Amniotic stem cell (primary cell): ENCODE measurements at places on chromosomes 3 and 15.
A peak's percentile ranks its signal among the peaks of the same experiment; 100 is the strongest.

DNA sequence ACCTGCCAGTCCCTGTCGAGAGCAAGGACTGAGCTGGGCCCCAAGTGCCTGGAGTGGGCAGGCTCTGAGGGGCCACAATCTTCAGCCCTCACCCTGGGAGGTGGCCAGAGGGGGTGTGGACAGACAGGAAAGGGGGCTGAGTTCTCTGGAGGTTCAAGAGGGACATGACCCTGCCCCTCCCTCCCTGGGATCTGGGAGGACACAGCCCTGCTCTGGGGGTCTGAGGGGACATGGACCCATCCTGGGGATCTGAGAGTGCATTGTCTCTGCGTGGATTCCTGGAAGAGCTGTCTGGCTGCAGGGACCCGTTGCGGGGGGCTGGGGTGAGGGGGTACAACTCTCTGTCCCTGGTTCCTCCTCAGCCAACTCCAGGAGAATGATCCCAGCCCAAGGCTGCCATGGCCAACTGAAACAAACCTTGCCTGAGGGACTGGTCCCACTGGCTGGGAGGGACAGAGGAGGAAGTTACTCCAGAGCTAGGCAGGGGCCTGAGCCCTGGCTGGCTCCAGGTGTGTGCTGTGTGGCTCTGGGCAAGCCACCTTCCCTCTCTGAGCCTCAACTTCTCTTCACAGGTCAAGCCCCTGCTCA, 29.0 kb downstream of the PTH1R start:
- no peak for DNase-seq

- no peak for DNase-seq
Observed at GRCh38 chr3:188220988-188221818, 67.2 kb downstream of the LPP start.

GRCh38 chr3:89402051-89402450, 294.6 kb downstream of the EPHA3 start:
- DNase-seq = no peak

GRCh38 chr3:25472153-25472552, 44.1 kb downstream of the RARB start:
- no peak for DNase-seq

- peak; percentile 40 for DNase-seq
Observed at GRCh38 chr15:57820119-57820518, 113.6 kb downstream of the POLR2M start.

DNA sequence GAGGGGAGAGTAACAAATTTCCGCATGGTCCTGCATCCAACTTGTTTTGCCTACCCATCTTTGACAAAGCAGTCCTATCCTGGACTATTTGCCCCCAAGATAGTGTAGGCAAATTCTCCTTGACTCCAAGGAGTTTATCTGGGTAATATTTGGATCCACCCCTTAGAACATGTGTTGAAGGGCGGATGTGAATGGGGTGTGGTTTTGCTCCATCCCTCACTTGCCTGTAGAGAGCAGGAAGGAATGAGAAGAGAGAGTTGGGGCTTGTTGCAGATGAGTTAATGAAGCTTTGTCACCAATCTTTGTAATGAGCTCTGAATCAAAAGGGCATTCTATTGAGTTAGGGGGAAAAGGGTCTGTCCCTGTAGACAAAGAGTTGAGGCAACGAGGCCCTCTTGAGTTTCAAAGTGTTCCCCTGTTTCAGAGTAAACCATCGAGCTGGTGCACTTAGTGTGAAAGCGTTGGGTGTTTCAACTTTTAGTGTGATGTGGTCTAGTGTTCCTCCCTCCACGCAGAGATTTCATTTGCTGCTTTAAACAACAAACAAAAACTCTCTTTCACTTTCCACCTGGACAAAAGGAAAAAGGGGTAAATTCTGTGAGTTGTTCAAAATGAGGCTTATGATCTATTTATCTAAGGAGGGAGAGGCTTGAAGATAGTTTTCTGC, 42.2 kb upstream of the PPARG start:
- DNase-seq = no peak

GRCh38 chr15:94177112-94177511, 54.2 kb upstream of the MCTP2 start:
- DNase-seq = no peak

- no peak for DNase-seq
Observed at GRCh38 chr15:39358441-39359041, 222.3 kb upstream of the THBS1 start.

- no peak for DNase-seq
Observed at GRCh38 chr15:63380808-63381282, 801 bp downstream of the CA12 start.

- no peak for DNase-seq
Observed at GRCh38 chr3:148957586-148957985, 33.8 kb upstream of the GYG1 start.

- DNase-seq = no peak
Observed at GRCh38 chr3:45966371-45966791, 23.1 kb downstream of the CXCR6 start.

DNA sequence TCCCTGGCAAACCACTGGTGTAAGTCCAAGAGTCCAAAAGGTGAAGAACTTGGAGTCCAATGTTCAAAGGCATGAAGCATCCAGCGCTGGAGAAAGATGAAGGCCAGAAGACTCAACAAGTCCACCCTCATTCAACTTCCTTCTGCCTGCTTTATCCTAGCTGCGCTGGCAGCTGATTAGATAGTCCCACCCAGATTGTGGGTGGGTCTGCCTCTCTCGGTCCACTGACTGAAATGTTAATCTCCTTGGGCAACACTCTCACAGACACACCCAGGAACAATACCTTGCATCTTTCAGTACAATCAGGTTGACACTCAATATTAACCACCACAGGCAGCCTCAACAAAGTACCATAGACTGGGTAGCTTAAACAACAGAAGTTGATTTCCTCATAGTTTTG, 245.9 kb upstream of the IGF1R start:
- DNase-seq = no peak

- DNase-seq = no peak
Observed at GRCh38 chr3:24151594-24151993, 206.5 kb downstream of the NR1D2 start.

- DNase-seq = no peak
Observed at GRCh38 chr3:174295306-174296092, 563.6 kb upstream of the NAALADL2 start.

- DNase-seq = no peak
Observed at GRCh38 chr3:52099001-52099401, 42.6 kb upstream of the DUSP7 start.

DNA sequence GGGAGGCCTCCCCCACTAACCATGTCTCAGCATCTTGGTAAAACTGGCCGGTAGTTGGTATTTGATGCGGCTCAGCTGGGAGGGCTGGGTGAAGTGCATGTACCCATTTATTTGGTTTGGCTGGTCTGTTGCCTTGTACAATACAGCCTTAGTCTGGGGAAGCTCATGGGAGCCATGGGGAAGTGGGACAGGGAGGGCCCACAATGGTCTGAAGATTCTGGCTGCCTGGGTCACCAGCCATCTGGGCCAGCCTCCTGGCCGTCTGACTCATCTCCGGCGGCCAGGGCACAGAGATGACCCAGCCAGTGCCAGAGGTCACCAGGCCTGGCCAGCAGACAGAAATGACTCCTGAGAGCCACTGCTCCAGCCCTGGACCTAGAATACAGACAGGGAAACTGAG, 51.6 kb upstream of the SMAD6 start:
- no peak for DNase-seq

- no peak for DNase-seq
Observed at GRCh38 chr15:69731581-69731980, 279.0 kb downstream of the RPLP1 start.

DNA sequence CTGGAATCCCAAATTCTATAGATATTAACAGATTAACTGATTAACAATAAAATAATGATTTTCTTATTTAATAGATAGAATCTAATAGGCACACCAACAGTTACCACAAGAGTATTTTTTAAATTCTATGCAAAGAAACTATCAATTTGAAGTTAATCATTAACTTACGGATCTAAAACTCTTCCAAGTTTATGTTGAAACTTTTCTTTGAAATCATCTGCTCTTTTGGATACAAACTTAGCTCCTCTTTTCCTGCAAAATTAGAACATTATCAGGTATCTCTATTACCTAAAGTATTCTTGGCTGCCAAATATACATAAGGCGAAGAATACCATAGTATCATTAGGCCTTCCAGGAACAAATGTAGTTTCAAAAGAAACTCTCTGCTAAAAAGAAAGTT, 34.8 kb downstream of the EFHB start:
- DNase-seq = no peak

DNA sequence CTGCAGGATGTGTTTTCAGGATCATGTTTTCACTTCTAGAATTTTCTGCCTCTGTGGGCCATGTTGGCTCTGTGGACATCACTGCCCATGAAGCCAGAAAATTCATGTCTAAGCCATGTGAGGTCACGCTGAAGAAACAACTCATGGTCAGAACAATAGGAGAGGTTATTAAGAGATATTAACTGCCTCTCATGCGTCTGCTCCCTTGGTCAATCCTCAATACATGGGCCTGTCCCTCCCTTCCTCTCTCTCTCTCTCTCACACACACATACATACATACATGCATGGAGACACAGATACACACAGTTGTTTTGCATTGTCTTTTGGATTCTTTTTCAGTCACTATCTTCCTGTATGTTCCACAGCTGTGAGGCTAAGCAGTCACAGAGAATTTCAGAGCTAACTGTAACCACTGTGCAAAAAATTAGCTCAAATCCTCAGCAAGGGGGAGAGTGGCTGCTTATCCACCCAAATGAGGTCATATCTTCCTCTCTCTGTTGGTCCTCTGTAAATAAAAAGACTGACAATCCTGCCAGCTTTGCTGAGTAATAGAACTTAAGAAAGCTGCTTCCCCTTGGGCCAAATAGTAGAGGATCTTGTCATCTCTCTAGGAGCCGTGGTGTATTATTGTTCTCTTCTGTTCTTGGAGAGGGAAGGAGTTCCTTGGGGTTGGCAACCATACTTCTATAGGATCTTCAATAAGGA, 45.6 kb downstream of the LRTM1 start:
- DNase-seq = peak; percentile 95

DNA sequence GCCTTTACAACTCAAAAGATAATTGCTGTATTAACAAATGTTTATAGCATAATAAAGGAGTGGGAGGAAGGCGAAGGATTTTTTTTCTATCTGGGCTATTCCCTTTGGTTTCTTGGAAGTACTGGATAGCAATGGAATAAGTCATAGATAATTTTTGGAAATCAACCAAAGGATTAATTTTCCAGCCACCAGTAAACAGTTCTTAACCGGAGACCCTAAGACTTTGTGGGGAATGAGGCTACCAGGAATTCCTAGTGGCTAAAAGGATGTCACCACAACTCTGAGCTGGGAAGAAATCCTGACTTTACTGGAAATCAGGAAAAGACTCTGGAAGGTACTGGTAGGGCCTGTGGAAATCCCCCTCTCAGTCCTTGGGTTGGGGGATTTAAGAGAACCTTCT, 138.4 kb upstream of the RARB start:
- DNase-seq = no peak

GRCh38 chr15:77185242-77185785, 114.4 kb upstream of the TSPAN3 start:
- DNase-seq = no peak

DNA sequence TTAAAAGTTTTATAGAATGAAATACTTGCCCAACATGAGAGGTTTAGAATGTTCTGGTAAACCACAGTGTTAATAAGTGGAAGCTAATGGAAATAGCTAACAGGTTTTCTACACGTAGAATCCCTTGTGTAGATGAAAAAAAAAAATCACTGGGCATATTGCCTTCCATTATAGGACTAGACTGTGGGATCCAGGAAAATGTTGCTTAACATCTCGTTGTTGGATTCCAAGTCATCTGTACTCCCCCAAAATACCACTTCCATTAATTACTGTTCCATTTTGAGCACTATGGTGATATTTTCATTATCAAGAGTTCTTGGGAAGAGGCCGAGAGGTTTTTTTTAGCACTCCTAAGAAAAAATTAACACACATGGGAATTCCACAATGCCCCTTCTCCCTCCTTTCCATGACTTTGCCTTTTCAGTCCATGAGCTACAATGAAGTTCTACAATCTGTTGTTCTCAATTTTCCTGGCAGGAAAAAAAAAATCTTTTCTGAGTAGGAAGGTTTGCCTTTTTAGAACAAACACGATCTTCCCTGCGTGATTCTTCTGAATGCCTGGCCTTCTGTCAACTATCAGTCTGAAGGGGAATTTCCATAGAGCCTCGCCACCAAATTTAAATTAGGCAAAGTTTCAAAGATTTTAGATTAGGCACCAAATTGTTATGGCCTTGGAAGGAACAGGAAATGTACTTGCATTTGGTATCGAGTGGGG, 74.4 kb upstream of the CTDSPL start:
- no peak for DNase-seq

- no peak for DNase-seq
Observed at GRCh38 chr15:43346305-43346704, 15.9 kb upstream of the LCMT2 start.

DNA sequence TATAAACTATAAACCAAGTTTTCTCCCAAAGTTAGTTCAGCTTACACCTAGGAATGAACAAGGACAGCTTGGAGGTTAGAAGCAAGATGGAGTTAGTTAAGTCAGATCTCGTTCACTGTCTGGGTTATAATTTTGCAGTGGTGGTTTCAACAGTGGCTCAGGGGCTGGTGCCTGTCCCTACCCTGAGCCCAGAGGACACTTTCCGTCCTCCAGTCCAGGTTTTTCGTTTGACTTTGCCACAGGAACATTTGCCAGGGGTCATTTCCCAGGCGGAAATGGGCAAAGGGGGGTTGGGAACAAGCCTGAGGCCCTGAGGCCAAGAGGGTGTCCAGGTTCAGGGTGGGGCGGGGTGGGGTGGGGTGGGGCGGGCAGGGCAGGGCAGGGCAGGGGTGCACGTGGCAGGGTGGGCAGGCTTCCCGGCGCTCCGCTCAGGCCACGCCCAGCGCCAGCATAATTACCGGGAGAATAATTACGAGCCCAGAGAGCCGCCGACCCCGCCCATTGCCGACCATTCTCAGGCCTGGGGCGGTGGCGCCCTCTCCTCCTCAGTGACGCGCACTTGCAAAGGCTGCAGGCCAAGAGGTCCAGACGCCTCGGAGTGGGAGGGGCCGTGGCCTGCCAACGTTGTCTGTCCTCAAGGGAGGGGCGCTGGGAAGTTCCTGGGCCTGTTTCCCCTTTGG, 70.4 kb downstream of the KLF13 start:
- DNase-seq = no peak

DNA sequence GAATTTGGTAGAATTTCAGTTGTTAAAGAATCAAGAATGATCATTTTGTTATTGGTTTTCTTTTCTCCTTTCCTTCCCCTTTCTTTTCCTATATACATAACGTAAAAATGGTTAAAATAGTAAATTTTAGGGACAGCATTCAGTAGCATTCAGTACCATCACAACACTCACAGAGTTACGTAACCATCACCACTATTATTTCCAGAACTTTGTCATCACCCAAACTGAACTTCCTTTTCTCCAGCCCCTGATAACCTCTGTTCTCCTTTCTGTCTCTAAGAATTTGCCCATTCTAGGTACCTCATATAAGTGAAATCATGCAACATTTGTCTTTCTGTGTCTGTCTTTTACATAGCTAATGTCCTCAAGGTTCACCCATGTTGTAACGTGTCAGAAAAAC, 165.3 kb downstream of the AKAP13 start:
- DNase-seq = no peak

- no peak for DNase-seq
Observed at GRCh38 chr3:188901671-188902287, 270.0 kb upstream of the TPRG1 start.
